Central memory CD8-positive, alpha-beta T cell (primary cell): ENCODE measurements at places on chromosomes 1 and 21.

- DNase-seq: no peak
These were observed 31.3 kb upstream of the SLC19A1 start for GRCh38 chr21:45573452-45574035.

- no peak for DNase-seq
These were observed 45.0 kb upstream of the ADARB1 start for GRCh38 chr21:45029298-45029947.

DNA sequence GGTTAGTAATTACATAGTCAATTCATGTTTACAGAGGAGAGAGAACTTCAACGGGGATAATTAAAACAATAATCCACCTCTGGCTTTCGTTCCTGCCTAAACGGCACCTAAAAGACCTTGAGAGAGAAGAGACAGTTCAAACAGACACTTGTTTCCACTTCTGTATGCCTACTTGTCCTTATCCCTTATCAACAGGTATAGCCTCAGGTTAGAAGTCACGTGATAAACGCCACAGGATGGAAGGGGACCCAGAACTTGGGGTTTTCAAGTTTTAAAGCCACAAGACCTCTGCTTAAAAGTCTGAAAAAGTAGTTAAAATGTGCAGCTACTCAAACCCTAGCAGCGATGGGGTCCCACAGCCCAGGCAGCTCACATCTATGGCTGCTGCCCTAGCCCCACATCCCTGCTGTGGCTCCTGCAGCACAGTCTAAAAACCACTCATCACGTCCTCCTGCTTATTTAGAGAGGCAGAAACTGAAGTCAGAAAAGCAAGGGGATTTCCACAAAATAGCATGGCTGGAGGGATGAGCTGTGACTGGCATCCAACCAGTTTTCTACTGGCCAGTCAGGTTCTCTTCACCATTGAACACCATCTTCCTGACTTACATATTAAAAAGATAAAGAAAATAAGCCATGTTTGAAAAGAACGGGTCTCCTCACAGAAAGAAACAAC is 51.2 kb upstream of the SEC16B start:
- no peak for DNase-seq

DNA sequence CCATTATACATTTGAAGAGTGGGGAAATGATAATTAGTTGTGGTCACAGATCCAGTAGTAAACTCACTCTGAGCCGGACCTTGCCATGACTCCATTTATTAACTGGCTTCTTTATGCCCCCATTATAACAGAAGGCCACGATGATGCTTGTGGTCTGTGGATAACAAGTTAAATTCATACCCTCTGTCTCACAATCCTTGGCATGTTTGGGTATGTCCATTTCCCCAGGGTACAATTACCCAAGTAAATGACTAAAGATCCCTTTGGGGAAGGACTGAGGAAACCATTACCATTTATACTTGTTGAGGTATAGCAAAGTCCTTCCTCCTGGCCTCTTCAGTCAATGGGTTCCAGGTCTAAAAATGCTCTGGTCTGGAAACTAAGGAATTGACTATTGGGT is 7.3 kb upstream of the USP1 start:
- no peak for DNase-seq

DNA sequence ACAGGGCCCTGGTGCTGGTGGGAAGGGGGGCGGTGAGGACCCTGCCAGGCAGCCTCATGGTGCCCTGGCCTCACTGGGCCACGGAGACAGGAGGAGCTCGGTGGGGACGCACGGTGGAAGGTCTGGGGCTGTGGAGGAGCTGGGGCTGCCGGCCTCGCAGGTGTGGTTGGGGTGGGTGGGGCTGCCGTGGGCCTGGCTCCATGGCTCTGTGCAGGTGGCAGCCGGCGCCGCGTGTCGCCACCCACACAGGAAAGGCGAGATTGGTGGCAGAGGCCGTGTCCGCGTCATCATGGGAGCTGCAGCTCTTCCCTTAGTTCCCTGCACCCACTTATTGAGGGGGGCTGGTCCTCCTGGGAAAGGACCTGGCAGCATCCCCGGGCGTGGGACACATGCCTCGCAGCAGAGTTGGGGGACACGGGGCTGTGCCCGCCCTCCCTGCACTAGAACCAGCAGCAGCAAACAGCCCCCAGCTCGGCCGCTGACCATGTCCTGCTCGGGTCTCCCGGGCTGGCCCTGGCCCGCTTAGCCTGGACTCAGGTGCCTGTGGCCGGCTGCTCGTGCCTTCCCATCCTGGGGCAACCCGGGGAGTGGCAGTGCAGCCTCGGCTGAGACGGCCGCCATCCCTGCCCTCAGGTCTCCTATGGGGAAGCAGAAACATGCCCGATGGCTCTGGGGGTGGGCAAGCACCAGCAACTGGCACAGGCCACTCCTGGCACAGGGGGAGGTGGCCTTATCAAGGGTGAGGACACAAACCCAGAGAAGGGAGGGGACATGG is 7.5 kb upstream of the TTC34 start:
- DNase-seq: no peak

DNA sequence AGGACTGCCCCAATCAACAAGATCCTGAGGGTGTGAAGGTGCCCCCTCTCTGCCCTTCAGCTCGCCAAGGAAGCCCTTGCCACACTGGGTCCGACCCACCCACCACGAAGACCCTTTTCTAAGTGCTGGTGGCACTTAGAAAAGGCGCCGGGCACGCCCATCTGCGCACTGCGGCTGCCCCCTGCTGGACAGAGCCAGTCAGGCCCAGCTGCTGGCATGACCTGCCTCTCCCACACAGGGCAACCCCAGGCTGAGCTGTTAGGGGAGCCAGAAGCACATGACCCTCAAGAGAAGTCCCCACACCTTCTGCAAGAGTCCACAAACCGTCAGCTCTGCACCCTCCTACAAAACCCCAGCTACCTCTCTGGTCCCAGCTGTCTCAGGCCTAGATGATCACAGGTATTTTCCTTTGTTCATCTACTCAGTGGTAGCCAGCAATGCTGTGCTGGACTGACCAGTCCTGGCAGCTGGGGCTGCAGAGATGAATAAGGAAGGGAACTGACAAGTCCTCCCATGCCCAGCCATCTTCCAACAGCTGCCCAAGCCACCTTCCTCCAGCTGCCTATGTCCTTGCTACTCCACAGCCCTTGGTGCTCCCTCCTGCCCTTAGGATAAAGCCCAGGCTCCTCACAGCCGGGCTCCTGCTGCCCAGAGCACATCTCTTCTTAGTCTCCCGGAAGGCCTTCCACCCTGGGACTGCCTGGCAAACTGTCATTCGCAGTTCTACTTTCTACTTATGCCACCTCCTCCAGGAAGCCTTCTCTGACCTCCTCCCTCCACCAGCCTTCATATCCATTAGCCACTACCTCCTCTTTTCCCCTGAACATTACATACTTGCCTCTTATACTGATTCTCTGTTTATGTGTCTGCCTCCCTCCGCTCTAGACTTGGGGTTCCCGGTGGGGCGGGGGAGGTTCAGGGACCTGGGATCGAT is 39.8 kb upstream of the ZC3H12A start:
- DNase-seq: peak; percentile 41

DNA sequence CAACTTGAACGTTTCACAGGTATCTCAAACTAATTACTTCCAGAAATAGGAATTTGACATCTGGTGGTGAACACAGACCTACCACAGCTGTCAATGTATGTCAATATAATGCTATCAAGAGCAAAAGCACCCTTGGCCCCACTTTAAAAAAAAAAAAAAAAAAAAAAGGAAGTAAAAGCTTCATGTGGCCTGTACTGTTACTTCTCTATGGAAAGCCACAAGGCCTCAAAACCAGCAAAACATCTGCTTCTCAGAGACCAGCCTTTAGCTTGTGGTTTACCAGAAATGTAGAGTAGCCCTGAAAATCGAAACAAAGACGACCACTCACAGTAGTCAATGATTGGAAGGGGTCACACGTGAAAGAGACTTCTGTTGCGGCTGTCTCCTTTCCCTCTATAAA is 109.6 kb downstream of the SLC45A1 start:
- peak; percentile 35 for DNase-seq

DNA sequence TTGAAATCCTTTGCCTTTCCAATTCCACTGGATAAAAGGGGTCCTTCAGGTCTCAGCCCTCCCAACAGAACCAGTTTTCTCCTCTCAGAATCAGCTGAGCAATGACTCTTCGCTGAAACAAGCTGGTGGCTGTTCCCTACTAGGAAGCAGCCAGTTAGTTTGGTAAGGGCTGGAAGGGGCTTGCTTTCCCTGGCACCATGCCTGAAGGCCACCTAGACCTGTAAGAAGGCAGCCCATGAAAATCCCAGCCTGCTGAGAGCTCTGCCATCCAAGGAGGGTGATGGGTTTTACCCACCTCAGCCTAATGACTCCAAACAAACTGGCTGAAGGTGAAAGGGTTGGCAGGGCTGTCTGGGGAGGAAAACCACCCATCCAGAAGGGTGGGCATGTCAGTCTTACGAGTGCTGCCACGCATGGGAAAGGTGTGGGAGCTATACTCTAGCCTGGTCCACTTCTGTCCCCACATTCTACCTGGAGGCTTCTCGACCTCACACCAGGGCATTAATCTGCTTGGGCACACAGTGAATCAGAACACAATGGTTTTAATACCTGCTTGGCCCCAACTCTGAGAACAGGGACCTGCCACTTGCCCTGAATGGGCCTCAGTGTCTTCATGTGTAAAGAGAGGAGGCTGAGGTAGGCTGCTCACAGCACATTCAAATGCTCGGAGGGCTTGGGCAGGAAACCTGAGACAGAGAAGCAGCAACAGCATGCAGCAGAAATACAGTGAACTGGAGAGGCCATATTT is 53.0 kb downstream of the CD46 start:
- no peak for DNase-seq

- no peak for DNase-seq
These were observed 64.8 kb downstream of the PRDM2 start for GRCh38 chr1:13764588-13765332.

GRCh38 chr1:24707687-24708086 is 37.6 kb upstream of the CLIC4 start:
- no peak for DNase-seq

GRCh38 chr1:91637539-91637994 is 136.9 kb downstream of the CDC7 start:
- DNase-seq: no peak

DNA sequence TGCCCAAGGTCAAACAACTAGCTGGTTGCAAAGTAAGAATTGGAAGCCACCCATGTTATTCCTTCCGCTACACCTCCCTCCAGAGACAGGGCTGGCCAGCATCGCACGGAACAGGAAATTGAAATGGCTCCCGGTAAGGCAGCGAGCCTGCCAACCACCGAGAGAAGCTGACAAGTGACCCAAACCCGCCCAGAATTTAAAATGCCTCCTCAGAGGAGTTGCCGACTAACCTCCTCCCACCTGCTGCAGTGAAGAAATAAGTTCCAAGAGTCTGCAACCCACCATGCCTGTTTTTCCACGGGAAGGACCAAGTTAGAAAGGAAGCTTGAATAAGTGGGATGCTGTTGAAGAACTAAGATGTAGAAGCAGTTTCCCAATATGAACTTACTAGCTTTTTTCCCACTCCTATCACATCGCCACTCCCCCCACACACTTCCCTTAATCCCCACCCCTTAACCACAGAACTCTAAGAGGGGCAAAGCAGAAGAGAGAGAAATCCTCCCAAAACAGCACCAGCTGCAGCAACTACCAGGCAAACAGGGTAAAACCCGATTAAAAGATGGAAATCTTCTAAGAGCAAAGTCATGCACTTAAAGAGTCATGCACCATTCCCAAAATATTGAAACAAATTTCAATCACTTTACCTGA is 78.6 kb downstream of the TIAM1 start:
- no peak for DNase-seq

GRCh38 chr1:166514067-166514466 is 325.2 kb upstream of the POGK start:
- DNase-seq: no peak

DNA sequence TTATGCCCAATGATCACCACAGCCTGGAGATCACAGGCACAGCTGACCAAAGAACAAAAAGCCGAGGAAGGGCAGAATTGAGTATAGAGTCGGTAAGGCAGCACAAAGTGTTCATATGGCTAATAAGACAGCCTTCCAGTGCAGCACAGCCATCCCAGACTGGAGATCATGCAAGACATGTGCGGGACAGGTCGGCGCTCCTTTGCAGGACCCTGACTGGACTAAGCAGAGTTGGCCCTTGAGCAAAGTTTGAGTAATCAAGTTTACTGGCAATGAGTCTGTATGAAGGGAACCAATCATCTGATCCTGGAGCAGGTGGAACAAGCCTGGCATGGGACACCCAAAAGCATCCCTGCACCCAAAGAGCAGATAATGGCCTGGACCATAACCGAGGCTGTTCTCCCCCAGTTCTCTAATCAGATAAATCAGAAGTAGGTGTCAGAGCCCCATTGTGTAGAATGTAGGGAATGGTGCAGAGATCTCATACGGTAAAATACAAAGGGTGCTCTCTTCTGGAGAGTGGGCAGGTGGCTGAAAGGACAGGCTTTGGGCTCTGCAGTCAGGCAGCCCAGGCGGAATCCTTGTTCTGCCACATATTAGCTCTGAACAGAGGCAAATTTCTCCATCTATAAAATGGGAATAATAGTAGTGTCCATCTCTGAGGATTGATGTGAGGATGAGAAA is 10.7 kb upstream of the DNASE2B start:
- DNase-seq: no peak

GRCh38 chr1:224489534-224490365 is 55.2 kb upstream of the WDR26 start:
- no peak for DNase-seq

GRCh38 chr1:107010582-107010981 is 45.9 kb upstream of the PRMT6 start:
- DNase-seq: no peak

DNA sequence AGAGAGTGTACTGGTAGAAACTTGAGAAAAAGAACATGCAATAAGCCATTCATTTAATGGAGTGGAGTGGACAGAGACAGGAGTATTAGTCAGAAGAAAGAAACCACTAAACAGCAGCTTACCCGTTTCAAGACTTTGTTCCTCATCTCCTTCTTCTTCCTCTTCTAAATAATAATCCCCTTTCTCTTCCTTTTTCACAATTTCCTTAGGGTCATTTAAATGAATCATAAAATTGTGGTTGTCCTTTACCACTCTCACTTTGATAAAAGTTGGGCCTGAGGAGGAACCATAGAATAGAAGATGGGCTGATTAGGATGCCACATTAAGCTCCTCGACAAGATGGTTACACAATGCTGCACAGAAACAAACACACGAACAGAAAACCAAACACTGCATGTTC is 109.6 kb downstream of the WDR3 start:
- DNase-seq: no peak

DNA sequence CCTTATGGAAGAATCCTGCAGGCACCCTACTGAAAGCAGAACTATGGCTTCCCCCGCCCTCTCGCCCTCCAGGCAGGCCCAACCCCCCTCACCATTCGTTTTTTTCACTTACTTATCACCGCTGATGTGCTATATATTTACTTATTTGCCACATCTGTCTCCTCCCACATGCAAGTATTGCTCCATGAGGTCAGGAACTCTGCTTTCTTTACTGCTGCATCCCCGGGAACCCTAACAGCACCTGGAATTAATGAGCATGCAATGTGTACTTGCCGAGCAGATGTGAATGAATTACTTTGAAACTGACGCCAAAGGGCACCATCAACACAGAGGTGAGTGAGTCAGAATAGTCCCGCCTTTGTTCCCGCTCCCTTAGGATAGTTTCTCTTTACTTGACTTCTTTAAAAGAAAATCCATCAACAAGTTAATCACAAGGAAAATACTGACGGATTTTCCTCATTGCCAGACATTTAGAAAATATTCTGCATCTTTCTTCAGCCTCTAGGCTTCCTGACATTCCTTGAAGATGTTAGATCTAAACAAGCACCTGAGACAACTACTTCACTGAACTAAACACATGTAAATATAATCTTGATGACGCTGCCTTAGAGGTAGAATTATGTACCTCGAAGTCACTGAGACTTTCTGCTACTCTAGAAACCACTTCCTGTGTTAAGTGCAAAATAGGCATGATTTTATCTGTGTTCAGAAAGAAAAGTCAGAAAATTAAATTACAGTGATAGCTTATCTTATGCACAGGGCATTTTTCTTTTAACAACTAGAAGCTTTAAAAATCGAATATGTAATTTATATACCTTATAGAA is 17.5 kb upstream of the RAB4A start:
- DNase-seq: no peak
